ENCODE measurements at places on chromosomes 7 and 10.
A peak's percentile ranks its signal among the peaks of the same experiment; 100 is the strongest.

- no peak for DNase-seq
Observed at GRCh38 chr7:77293046-77293445, 93.4 kb upstream of the FGL2 start.

DNA sequence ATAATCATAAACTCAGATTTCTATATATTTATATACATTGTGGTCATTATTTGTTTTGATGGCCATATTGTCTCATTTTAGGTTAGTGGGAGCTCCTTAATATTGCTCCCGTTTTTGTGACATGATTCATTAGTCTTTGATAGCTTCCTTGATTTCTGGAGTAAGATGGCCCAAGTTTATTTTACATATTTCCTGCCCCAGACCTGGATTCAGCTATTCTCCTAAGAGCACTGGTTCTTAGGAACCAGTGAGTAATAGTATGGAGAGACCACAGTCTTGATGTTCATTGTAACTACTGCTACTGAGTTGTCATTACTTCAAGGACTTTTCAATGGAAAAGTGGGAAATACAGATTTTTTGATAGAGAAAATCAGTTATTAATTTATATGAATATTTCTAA, 6.0 kb downstream of the TFPI2 start:
- DNase-seq = no peak

DNA sequence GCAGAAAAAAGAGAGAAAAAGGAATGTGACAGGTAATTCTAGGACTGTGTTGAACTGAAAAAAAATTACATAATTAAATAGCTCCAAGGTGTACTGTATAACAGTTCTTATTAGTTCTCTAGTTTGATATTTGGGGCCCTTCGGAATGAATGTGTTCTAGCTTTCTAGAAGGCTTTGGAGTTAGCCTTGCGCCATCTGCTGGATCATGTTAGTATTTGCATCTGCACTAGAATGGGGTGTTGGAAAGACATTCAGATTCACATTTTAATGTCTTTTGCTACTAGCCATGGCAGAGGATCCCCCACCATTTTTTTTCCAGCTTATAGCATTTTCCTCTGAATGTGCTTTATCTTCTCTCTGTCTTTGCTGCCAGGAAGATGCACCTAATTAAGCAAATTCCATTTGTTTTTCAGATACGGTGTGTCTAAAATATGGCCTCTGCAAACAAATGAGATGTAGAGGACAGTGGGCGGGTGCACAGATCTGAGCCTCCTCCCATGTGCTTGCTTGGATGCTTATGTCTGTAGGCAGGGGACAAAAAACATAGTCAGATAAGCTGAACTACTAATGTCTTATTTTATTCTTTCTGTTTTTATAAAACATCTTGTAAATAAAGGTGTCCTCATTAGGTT, 238.5 kb downstream of the PHF14 start:
- DNase-seq = peak; percentile 69

DNA sequence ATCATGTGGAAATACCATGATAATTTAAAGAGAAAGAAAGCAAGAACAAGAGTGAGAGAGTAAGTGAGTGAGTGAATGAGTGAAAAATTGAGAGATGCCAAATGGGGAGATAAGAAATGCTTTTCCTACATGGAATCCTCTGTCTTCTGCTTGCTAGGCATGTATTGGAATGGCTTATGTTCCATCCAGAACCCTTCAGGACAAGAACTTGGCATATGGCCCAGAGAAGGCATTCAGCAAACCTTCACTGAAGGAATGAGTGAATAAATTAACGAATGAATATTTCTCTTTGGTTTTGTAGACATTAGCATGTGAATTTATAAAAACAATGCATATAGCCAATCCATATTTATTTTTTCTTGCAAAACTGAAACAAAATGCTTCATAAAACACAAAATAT, 162.2 kb downstream of the LRRTM3 start:
- DNase-seq = no peak

DNA sequence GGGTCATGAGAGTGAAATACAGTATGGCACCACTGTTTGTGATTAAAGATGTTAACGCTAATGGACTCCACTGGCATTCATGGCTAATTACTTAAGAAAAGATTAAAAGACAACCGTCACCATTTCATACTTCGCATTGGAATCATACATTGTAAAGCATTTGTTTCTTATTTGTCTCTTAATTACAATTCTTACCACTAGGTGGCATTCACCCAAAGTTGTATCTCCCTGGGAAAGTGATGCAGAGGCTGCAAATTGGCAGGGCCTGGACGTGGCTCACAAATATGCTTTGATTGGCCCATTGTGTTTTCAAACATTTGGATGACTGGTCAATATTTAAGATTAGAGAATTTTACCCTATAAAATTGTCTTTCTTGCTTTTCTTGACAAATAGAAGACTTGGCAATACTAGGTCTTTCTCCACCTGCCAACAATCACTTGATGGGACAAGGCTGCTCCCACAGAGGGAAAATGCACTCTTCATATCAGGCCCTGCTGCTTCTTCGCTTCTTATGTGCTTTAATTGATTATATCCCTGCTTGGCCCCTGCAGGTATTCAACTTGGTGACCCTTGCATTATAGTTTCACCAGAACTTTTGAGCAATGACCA, 72.1 kb upstream of the STARD3NL start:
- DNase-seq = peak; percentile 14

- DNase-seq = no peak
Observed at GRCh38 chr7:78015574-78016260, 217.1 kb downstream of the PHTF2 start.

DNA sequence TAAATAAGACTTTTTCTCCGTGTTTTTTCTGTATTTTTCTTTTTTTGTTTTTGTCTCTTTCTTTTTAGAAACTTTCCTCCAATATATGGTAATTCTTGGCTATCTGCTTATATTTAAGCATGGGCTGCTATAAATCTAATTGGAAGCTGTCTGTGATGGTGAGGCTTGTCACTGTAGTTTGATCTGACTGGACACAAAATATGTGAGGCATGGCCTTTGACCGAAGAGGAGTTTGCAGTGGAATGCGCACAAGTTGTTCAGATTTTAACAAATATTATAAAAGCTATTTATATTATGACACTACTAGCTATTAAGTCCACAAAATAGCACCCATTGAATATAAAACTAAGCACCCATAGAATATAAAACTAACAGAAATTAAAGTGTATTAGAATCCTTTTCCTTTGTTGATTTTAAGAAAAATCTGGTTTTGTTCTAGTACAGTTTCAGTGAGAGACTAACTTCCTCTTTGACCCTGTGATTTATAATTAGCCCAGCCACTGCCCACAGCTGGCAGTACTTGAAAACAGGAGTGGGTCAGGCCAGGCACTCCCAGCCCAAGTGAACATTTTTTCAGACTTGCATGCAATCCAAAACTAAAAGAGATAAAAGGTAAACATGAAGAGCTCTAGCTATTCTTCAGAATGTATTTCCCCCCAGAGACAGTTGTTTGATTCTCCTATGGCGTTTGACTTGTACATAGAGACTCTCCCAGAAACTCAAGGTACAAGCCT, 69.9 kb upstream of the FGL2 start:
- DNase-seq = no peak
